ENCODE measurements at places on chromosomes 2 and 18.
A peak's percentile ranks its signal among the peaks of the same experiment; 100 is the strongest.

DNA sequence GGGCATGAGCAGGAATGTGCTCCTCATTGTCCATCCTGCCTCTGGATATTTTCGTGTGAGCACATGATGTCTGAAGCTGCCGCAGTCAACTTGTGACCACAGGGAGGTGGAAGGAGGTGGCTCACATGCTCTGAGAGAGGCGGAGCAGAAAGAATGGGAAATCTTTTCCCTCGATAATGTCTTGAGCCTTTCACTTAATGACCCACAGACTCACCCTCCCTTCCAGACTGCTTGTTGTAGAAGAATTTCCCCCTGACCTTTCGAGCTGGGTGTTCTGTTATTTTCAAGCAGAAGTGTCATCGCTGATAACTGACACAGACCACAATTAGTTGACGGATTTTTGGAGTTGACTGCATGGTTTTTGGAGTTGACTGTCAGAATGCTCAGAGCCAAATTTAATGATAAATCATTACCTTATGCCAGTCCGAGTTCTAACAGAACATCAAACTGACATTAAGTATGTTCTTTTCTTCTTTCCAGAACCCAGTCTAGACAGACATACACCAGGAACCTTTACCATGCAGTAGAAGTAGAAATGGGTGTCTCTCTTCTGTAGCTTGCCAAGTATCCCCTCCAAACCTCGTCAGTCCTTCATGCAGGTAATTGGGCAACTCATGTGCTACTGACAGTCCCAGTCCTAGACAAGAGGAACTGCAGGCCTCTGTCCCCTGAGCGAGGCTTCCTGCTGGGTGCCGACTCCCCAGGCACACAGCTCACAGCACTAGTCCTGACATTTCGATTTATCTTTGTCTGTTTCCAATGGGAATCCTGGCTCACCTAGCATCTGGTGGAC is 29.4 kb upstream of the RTTN start:
- DNase-seq = peak; percentile 12

GRCh38 chr2:77629539-77629938 is 107.4 kb upstream of the LRRTM4 start:
- no peak for DNase-seq

- no peak for DNase-seq
These were observed 62.3 kb downstream of the TRIB2 start for GRCh38 chr2:12778811-12779579.

GRCh38 chr2:149009576-149010461 is 28.7 kb upstream of the LYPD6B start:
- DNase-seq = no peak

DNA sequence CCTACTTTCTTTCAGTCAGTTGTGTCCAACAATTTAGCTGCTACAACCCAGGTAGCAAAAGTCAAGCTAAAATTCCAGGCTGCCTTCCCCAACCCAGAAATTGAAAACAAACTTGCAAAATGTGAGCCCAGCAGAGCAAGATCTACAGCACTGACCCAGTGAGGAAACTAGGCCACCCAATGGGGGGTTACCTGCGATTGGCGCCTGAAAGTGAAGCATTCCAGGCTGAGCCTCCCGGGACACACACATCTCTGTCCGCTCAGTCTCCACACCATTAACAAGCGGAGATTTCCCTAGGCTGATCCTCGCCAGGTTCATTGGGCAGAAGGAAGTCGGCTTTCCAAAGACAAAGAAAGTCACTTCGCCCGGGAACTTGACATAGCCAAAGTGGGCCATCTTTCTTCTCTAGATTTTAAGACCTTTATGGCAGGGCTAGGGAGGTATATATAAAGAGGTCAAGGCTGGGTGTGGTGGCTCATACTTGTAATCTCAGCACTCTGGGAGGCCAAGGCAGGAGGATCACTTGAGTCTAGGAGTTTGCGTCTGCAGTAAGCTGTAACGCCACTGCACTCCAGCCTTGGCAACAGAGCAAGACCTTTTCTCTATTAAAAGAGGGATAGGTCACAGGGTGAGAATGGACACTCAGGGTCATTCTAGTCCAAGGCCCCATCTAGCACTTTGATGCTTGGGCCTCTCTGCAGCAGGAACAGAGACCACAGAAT is 53.6 kb downstream of the TTC32 start:
- DNase-seq = no peak

DNA sequence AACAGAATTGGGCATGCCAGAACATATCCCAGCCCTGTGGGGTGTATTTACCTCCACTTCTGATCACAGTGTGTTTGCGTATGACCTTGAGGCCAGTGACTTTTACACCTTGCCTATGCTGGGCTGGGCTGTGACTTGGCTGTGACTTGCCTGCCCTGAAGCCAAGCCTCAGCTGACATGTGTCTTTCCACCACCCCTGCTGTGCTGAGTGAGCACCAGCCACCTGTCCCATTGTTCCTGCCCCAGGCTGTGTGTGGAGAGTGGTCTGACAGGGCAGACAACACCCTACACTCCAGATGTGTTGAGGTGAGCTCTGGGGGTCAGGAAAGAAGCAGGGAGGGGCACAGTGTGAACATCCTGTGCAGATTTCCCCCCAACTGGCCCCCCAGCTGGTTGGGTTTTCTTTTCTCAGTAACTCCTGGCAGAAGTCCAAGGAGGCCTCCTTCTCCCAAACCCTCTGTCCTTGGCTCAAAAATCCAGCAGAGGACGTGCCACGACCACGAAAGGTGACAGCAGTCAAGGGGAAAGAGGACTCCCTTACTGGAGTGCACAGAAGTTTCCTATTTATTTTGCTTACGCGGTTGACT is 5.1 kb upstream of the STEAP3 start:
- DNase-seq = peak; percentile 16

- peak; percentile 79 for DNase-seq
These were observed 45.2 kb upstream of the ST3GAL5 start for GRCh38 chr2:85933753-85934594.

GRCh38 chr2:134586326-134586965 is 132.4 kb downstream of the TMEM163 start:
- no peak for DNase-seq

GRCh38 chr2:191912764-191913163 is 65.9 kb upstream of the CAVIN2 start:
- no peak for DNase-seq

GRCh38 chr2:28927469-28927868 is 33.0 kb downstream of the WDR43 start:
- DNase-seq = peak; percentile 32

DNA sequence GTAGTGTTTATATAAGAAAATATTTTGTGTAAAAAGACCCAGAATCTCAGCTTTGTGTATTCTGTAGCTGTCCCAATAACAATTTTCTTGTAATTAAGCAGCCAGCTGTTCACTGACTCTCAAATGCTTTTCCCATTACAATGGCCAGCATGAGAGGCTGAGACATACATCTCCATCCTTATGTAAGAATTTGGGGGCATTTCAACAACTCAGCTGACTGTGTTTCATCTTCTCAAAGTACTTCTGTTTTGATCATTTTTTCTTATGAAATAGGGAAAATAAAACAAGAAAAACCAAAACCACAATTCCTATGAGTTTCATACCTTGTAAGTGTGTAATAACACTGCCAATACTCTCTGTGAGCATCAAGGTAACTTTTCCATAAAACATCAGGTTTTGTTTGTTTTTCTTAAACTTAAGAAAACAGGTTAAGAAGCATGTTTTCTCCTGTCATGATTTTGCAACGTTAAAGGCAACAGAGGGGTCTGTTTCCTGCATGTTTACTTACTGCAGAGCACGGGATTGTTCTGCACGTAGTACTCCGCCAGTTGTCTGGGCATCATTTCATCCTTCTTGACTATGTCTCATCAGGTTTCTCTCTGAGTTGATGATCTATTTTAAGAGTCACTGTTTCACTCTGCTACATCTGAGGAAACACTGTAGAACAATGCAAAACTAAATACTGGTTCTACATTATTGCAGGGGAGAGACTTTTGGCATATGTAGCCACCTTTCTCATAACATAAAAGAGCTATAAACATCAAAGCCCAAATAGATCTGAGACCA is 62.9 kb upstream of the CYRIA start:
- DNase-seq = no peak

GRCh38 chr2:14423145-14423906 is 209.2 kb upstream of the LRATD1 start:
- DNase-seq = no peak

GRCh38 chr2:222837643-222838056 is 23.2 kb upstream of the ACSL3 start:
- DNase-seq = no peak

GRCh38 chr2:163887182-163887581 is 151.4 kb upstream of the FIGN start:
- DNase-seq = no peak

DNA sequence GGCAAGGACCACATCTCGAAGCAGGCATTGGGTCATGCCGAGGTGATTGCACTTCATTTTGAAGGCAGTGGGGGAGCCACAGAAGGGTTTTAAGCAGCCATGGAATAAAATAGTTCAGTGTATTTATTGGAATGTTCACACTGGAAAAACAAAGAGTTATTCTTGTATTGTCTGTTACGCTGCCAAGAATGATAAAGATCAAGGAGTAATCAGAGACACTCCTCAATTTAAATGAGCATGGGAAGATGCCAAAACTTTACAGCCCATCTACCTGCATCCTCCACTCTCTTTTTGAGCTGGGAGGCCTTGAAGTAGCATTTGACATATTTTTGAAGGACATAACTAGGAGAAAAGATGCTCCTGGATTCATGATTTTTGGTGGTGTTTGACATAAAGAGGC is 112.8 kb downstream of the DOCK10 start:
- no peak for DNase-seq

- no peak for DNase-seq
These were observed 70.3 kb upstream of the IL1R2 start for GRCh38 chr2:101921319-101921952.

- no peak for DNase-seq
These were observed 150.9 kb downstream of the EHBP1 start for GRCh38 chr2:62856228-62857040.

- no peak for DNase-seq
These were observed 15.7 kb downstream of the PRELID3A start for GRCh38 chr18:12423393-12423792.

- peak; percentile 14 for DNase-seq
These were observed 74.2 kb upstream of the GALNT3 start for GRCh38 chr2:165868211-165868610.

DNA sequence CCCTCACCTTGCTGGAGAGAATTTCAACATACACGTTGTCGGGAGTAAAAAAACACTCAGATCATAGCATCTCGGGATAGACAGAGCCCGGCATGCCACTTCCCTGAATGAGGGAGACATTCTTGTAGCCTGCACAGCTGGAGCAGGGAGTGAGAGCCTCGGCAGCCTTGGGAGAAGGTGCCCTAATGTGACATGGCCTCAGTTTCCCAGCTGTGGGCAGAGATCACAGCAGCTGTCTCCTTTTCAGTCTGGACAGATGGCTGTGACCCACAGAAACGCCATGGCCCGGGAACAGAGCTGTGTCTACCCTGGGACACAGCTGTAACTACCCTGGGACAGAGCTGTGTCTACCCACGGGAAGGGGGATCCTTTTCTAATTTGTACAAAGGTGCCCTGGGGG is 55.9 kb downstream of the HS1BP3 start:
- DNase-seq = no peak

GRCh38 chr2:11314487-11314886 is 29.9 kb downstream of the ROCK2 start:
- DNase-seq = no peak

DNA sequence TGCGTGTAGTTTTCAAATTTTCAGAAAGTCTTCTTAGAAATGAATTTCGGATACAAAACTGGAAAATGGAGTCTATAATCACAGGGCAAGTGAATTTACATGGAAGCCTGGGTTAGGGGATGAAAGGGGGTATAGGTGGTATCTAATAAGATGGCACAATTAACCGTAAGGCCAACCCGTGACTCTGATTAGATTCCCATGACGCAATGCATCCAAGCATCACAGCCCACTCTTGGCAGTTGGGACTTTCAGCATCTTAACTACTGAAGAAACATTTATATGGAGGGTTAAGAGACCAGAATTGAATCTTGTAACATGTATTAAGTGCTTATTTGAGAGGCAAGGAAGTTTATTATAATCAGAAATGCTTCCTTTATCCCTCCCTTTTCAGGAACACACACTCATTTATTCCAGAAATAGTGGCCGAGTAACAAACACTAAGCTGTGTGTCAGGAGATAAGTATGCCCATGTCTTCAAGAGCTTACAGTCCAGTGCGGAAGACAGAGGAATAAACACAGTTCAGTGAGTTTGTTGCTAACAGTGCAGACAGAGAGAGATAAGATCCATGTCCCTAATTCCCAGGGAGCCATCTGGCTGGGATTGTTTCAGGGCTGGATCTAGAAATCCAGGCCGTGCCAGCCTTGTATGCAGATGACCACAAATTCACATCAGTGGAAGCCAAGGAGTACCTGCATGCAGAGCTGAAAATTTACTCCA is 151.2 kb downstream of the ANTXR1 start:
- DNase-seq = peak; percentile 28

DNA sequence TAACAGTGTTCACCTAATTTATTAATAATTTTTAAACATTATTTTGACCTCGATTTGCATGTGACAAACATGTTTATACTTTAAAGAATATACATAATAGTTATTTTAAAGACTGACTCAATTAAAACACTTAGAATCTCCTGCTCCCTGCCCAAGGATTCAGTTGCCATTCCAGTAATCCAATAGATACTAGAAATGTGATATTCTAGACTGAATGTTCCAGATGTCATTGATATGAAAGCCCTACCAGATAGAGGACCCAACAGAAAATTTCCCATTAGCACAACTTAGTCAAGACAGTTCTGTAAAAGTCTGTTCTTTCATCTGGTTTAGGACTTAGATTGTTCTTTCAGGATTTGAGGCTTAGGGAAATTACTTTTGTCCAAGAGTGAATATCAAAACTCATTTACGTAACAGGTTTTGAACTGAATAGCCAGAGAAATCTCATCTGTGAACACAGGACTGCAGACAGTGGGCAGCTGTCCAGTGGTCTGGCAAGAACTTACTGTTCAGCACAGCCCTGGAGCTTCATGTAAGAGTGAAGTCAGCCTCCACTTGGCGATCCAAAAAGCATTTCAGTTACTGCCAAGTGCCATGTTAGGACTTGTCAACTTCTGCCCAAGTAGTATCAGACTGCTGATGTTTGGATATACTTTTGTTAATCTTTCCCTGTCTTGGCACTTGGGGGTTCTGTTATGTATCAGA is 77.5 kb downstream of the OSBPL6 start:
- no peak for DNase-seq

- DNase-seq = no peak
These were observed 125.6 kb upstream of the CDC42EP3 start for GRCh38 chr2:37797081-37797480.

- DNase-seq = no peak
These were observed 495.2 kb upstream of the MEIS1 start for GRCh38 chr2:65939687-65940086.

- no peak for DNase-seq
These were observed 105.3 kb downstream of the ZBTB7C start for GRCh38 chr18:48303883-48304282.

DNA sequence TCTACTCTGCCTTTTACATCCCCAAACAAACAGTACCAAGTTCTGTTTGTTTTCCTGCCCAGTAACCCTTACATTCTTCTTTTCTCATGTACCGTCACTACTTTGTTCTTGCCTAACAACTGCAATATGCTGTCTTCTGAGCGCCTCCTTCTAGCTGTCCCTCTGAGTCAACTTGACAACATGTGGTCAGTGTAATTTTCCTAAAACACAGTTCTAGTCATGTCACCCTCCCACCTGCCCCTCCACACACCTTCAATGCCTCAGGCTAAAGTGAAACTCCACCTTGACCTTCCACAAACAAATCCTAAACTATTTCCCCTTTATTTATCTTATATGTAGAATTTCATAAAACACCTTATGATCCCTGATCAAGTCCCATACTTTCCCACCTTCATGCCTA is 124.6 kb upstream of the CD302 start:
- no peak for DNase-seq
